Stomach (tissue), 19 donors: ENCODE measurements at places on chromosomes 4 and X. TPM values are rescaled to one million over a fixed set of nuclear protein-coding genes. Genes with fewer than 3 reads are reported as not detected.

Gene CPZ
- 2.3 TPM for total RNA-seq

Gene TMEM35A
- total RNA-seq = 3.9 TPM

Gene PAGE3
- total RNA-seq = not detected

DNA sequence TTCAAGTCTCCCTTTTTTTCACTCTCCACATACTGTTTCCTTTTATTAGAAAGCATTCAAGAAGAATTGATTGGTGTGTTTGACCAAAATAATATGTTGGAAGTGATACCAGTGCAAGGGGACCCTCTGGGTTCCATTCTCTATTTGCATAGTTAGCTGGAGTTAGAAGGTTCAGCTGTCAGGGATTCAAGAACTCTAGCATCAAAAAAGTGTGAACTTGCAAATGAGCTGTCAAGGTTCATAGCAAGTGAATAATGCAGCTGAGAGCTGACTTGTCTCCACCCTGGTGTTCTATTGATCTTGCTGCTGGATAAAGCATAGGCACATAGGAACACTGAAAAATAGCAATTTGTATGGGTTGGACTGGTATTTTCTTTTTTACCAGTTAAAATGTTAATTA lies 73.2 kb downstream of the SORBS2 start:
- H3K4me1 ChIP-seq = peaks cover 85% of the 10 kb centered on the region
- no peak for DNase-seq
- H3K4me3 ChIP-seq = no peak overlapping the region
- peak overlapping the region; percentile 73 for H3K27ac ChIP-seq

DNA sequence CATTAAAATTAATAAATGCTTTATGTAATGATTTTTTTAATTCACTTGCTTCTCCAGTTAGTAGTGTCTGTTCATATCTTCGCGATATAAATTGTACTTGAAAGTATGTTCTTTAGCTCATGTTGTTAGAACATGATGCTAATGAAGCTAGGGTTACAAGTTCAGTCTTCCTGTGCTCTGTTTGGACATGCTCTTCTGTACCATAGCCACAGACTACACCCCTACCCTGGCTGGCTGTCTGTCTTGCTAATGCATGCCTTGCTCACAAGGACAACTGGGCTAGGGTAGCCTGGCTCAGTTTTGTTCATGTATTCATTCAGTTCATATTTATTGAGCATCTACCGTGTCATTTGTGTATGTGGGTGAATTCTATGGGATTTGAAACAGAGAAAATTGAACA lies 50.8 kb upstream of the MTMR1 start:
- no peaks in the 10 kb centered on the region for H3K27me3 ChIP-seq
- DNase-seq = no peak
- no peak overlapping the region for H3K27ac ChIP-seq
- H3K36me3 ChIP-seq = peaks cover 49% of the 10 kb centered on the region

- H3K36me3 ChIP-seq = no peaks in the 10 kb centered on the region
- H3K4me1 ChIP-seq = no peaks in the 10 kb centered on the region
- peak; percentile 59 for DNase-seq
- no peaks in the 10 kb centered on the region for H3K27me3 ChIP-seq
Observed at GRCh38 chrX:2664502-2664901, 26.6 kb upstream of the CD99 start.

- H3K4me1 ChIP-seq = no peaks in the 10 kb centered on the region
- H3K27ac ChIP-seq = no peak overlapping the region
- DNase-seq = no peak
- no peak overlapping the region for H3K4me3 ChIP-seq
- no peaks in the 10 kb centered on the region for H3K27me3 ChIP-seq
Observed at GRCh38 chr4:110787109-110787508, 164.2 kb upstream of the PITX2 start.
